Stimulated activated CD4-positive, alpha-beta T cell treated with anti-CD3 and anti-CD28 coated beads, Interleukin-1b, Interleukin-23, amount 100 ng/mL, for 48 hours (primary cell): ENCODE measurements at places on chromosomes 3 and 15.

DNA sequence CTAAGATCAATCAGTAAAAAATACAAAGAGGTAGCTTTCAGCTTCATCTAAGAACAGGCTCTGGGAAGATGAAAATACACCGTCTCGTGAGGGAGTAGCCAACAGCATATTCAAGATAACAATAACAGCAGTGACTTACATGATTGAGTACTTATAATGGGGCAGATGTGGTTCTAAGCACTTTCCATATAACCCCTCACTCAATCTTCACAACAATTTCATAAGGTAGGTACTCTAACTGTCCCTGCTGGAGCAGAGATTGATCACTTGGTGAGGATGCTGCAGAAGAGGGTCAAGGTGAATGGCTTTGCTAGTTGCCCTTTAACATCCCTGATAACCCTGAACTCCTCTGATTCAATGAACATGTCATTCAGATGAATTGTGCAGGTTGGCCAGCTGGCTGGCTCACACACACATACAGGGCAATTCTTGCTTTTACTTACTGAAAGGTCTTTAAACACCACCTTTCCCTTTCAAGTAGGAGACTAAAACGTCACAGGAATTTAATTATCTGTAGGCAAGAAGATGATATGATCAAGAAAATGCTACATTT is 984.2 kb upstream of the CFAP20DC start:
- DNase-seq: no peak

- no peak for DNase-seq
Measured at GRCh38 chr3:15345608-15346137, 13.3 kb upstream of the SH3BP5 start.

DNA sequence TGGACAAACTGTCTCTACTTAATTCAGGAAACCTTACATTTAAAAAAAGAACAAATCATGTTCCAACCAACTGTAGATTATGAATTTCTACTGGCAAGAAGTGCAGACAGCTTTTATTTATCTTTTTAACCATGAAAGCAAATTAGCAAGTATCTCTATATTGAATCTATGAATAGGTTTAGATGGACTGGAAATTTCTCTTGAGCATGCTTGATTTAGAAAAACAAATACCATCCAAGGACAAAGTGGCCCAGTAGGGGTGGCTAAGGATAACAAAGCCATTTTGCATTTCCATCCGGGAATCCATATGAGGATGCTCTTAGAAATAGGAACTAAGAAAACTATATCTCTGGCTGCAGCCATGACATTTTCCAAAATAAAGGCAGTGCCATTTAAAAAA is 150.6 kb downstream of the KCNMB2 start:
- DNase-seq: no peak

DNA sequence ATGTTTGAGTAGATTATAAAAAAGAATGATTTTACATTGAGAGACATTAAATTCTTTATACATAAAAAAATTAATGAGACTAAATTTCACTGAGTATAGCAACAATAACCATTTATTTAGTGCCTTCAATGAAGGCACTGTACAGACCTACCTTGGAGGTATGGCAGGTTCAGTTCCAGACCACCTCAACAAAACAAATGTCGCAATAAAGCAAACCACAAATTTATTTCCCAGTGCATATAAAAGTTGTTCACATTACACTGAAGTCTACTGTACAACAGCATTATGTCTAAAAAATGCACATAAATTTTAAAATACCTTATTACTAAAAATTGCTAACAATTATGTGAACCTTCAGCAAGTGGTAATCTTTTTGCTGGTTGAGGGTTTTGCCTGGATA is 58.8 kb downstream of the SLC24A1 start:
- no peak for DNase-seq

- no peak for DNase-seq
Measured at GRCh38 chr15:51425517-51426040, 84.1 kb downstream of the GLDN start.

- DNase-seq: no peak
Measured at GRCh38 chr3:6640907-6641306, 220.0 kb upstream of the GRM7 start.

DNA sequence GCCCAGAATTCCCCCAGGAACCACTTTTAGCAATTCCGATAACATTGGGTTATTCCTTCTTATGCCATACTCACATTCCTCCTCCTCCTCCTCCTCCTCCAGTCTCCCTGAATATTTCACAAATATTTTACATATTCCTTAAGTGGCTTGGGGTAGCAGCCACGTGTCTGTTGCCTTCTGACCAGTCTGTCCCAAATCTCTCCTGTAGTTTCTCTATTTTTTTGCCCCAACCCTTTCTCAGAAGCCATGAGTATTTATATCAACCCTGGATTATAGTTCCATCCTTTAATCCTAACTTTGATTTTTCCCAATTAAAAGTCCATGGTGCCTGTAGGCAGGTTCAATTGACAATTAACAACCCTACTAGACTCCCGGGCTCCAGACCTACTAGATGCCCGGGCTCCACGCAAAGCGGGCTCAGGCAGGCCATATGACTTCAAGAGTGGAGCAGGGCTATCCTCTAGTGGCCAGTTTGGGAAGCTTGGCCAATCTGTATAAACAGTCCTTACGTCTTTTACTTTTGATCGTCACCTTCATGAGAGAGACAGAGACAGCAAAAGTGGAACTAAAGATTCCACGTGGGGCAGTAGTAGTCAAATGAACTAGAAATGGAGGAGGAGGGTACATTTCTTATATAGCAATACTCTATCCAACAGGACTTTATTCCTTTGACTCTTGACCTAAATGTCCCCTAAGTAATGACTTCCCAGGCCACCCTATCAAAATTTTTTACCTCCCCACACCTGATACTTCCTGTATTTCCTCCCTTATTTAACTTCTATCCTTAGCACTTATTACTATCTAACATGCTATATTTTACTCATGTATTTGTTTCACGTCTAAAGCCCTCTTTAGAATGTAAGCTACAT is 69.7 kb downstream of the USF3 start:
- DNase-seq: peak; percentile 4

DNA sequence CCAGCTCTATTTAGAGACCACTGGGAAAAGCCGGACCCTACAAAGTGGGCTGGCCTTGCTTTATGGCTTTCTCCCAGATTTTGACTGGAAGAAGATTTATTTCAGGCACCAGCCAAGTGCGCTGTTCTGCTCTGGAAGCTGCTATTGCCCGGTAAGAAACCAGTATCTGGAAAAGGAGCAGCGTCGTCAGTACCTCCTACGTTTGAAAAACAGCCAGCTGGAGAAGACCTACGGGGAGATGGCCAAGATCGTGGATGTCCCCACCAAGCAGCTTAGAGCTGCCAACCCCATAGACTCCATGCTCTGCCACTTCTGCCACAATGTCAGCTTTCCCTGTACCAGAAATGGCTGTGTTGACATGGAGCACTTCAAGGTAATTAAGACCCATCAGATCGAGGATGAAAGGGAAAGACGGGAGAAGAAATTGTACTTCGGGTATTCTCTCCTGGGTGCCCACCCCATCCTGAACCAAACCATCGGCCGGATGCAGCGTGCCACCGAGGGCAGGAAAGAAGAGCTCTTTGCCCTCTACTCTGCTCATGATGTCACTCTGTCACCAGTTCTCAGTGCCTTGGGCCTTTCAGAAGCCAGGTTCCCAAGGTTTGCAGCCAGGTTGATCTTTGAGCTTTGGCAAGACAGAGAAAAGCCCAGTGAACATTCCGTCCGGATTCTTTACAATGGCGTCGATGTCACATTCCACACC is 60.9 kb downstream of the PXYLP1 start:
- no peak for DNase-seq

- no peak for DNase-seq
Measured at GRCh38 chr3:173742491-173742890, 344.9 kb downstream of the NLGN1 start.

DNA sequence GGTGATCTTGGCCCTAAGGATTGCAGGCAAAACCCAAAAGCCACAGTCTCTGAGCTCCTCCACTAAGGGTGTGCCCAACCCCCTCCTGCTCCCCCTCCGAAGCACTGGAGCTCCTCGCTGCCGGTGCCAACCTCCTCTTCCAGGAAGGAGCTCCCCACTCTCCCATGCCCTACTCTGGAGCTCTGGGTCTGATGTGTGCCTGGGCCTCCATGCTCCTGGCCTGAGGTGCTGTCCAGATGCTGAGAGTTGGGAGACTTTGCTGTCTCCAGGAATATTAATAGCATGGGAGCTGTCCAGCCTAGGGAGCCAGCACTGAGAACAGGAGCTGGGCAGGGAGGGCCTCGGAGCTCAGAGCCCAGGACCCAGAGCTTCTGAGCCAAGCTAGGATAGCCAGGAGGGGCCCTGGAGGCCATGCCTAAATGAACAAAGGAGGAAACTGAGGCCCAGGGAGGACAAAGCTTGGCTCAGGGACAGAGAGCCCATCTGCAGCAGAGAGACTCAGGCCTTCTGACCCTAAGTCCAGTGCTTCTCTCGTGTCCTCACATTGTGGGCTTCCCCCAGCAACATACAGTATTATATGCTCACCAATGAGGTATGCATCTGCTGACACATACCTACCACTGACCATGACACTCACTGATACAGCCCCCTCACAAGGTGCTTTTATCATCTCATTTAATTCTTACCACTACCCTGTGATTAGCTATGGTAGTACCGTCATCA is 36.9 kb upstream of the HERC1 start:
- DNase-seq: no peak

- DNase-seq: no peak
Measured at GRCh38 chr3:46186471-46187340, 21.4 kb downstream of the CCR1 start.

DNA sequence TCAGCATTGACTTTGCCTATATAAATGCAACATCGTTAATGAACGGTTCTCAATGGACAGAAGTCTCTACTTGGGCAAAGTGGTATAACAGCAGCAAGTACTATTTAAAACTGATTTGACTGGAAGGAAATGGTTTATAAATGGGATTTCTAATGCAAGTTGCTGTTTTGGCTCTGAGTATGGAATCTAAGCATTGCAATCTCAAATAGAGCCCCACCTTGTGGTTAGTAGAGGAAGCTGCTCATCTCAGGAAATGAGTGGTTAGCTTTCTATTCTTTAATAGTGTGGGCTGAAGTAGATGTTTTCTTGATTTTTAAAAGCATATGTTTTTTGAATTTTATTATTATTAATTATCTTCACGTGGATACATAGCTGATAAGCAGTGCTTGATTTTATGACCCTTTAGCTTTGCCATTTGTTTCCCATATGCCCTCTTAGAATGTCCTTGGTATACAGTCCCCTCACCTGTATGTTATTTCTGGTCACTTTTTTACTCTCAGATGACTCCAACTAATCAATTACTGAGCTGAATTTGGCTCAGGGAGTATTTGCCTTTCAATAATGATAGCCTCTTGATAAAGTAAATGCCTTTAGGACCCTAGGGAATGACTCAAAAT is 67.1 kb downstream of the OXSM start:
- no peak for DNase-seq

DNA sequence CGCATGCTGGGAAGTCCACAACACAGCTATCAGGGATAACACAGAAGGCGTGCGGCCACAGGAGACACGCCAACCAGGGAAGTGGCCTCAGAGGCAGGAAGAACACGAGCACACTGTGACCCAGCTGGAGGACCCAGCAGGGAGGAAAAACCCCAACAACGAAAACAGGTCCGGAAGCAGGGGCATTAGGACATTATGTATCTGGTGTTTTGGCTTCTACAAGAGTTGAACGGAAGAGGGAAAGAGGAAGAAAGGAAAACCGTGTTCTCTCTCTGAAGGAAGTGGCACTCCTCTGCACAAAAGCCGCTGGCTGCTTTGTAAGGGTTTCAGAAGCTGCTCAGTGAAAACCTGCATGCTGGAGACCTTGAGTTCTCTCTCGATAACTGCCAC is 61.8 kb downstream of the HACD2 start:
- DNase-seq: no peak

DNA sequence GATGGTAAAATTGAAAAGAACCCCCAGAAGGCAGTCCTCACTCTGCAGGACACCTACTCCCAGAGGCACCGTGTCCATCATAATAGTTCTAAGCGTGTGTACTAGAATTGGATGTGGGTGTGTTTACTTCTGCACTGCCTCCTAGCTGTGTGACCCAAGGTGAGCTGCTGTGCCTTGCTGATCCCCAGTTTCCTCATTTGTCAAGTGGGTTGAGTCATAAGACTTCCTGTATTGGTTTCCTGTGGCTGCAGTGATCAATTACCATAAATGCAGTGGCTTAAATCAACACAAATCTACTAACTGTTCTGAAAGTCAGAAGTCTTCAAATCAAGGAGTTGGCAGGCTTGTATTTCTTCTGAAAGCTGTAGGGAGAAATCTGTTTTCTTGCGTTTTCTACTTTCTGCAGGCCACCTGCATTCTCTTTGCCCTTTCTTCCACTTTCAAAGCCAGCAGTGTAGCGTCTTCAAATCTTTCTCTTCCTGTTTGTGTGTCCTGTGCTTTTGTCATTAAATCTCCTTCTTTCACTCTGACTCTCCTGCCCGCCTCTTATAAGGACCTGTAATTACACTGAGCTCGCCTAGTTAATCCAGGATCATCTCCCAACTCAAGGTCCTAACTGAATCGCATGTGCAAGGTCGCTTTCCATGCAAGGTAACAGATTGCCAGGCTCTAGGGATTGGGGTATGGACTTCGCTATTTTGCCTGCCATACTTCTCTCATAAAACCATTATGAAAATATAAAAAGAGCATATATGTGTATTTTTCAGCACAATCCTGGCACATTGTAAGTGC is 59.0 kb downstream of the RORA start:
- peak; percentile 31 for DNase-seq

DNA sequence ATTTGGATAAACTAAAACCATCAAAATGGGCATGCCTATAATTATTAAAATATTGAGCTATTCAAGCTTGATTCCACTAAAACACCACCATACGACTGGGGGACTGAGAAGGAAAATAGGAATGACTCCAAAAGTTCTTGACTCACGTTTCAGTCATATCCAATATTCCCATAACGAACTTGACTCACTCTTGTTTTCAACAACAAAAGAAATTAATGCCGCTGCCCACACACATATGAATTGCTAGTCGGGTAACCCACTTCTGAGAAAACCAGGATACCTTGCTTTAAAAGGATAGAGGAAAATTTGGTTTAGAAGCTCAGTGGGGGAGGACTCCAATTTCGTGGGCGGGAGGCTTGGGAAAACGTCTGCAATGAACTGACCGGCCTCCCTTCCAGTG is 5.2 kb downstream of the HTR3C start:
- DNase-seq: no peak

DNA sequence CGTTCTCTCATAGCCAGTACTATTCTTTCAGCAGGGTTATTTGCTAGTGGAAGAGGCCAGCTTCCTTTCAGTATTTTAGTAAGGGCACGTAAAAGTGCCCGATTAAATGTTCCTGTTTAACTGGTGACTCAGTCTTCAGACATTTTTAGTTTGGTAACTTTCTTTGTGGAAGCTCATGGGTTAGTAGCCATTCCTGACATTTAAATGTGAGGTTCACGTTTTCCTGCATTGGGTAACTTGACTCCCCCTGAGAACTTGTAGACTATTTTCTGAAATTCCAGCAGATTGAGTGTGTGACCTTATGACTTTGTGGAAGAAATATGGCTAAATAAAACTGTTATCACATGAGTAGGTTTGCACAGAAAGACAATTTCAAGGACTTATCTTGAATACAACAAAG is 16.9 kb downstream of the ABHD2 start:
- DNase-seq: no peak

DNA sequence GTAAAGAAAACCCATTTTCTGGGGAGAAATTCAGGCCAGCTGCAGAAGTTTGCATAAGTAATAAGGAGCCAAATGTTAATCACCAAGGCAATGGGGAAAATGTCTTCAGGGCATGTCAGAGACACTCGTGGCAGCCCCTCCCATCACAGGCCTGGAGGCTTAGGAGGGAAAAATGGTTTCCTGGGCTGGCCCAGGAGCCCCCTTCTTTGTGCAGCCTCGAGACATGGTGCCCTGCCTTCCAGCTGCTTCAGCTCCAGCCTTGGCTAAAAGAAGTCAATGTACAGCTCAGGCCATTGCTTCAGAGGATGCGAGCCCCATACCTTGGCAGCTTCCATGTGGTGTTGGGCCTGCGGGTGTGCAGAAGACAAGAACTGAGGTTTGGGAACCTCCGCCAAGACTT is 20.6 kb upstream of the TRIM59 start:
- no peak for DNase-seq
